ENCODE measurements at places on chromosomes 5 and 9.

GRCh38 chr9:27441741-27442070 lies 82.4 kb upstream of the IFNK start:
- no peak for DNase-seq

GRCh38 chr5:180423133-180423532 lies 70.0 kb upstream of the GFPT2 start:
- no peak for DNase-seq

DNA sequence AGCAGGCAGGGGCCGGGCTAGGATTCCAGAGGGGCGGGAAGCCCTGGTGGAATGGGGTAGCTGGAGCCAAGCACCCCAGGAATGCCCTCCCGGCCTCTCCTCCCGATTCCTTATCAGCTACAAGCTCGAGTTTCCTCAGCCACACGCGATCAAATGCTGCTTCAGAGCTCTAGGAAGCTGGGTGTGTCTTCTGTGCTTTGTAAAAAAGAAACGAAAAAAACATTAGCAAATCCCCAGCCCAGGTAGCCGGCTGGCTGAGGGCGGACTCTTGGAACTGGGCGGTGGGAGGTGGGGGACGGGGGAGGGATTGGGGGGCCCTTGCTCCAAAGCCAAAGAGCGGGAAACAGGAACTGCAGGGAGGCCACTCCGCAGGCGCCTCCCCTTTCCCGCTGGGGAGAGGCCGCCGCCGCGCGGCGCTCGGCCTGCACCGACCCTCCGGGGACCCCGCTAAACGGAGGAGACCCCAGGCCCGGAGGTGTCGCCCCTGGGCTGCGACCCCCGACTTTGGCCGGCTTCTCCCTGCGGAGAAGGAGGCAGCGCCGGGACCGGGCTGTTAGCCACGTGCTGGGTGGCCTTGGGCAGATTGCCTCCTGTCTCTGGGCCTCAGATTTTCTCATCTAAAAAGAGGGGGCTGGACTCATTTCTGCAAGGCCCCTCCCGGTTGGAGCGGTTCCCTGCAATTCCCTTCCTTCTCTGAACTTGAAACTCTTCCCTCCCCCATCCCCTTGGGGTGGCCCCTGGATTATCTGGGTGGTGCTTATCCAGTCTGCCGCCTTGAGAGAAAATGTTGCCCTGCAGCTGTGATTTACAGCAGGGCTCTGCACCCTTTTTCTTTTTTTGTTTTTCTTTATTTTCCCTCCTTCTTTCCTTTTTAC lies 40.9 kb upstream of the FABP6 start:
- DNase-seq, result no peak

- DNase-seq, result no peak
Observed at GRCh38 chr5:31702712-31703111, 63.8 kb downstream of the PDZD2 start.

DNA sequence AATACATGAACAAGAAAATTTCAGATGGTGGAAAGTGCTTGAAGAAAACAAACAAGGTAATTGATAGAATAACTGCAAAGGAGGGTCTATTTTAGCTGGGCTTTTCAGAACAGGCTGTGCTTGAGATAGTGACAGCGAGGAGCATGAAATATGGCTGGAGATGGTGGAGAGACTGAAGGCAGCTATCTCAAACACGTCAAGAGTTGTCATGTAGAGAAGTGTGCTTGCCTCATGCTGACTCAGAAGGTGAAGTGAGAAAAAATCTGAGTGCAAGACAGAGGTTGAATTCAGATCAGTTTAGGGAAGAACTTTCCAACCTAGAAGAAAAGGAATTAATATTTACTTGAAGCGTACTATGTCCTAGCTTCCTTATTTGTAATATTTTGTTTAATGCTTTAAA lies 115.5 kb upstream of the RANBP3L start:
- DNase-seq, result no peak

- DNase-seq, result no peak
Observed at GRCh38 chr5:20605732-20606525, 617.9 kb upstream of the CDH18 start.

GRCh38 chr5:135130261-135131215 lies 96.5 kb upstream of the PITX1 start:
- no peak for DNase-seq

DNA sequence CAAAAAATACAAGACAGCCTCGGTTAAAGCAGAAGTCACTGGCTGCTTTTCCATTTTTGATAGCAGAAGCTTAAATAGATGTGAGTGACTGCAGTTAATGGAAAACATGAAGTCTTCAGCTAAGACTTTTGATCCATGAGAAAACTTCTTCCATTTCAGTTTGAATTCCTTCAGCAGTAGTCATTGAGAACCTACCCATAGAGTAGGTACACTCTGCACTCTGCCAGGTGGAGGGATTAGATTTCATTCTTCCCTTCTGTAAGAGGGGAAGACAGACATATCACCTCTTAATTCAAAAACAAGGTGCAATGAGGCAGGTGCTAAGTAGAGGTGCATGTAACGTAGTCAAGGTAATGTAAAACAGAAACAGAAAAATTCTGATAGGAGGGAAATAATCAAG lies 26.7 kb upstream of the XPA start:
- DNase-seq, result no peak

DNA sequence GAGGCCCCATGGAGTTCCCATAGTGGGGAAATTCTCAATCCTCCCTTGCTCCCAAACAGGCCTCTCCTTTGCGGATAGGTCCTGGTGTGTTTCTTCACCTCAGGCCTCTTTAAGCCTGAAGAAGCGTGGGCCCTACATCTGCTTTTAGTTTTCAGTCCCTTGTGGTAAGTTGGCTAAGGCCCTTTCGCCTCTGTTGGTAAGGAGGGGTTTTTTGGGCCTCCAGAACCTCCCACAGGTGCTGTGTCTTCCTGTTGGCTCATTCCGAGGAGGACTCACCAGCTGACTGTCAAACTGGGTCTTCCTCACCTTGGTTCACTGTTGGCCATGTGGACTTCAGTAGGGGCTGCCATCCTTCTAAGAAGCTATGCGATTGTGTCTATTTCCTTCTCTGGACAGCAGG lies 56.4 kb upstream of the DHFR start:
- no peak for DNase-seq

DNA sequence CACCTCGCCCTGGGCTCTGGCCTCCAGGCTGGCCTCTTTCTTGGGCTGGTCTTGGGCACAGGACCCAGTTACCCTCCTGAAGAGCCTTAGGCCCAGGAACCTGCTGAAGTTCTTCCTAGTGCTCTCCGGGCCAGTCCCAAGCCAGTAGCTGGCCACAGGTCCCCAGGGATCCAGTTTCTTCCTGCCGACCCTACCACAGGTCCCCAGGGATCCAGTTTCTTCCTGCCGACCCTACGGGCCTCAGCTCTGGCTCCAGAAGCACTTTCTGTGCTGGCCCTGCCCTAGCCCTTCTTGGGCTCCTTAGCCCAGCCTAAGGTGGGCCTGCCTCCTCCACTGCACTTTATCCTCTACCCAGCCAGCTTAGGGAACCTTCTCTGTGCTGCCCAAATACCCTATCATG lies 18.2 kb upstream of the CACFD1 start:
- no peak for DNase-seq

DNA sequence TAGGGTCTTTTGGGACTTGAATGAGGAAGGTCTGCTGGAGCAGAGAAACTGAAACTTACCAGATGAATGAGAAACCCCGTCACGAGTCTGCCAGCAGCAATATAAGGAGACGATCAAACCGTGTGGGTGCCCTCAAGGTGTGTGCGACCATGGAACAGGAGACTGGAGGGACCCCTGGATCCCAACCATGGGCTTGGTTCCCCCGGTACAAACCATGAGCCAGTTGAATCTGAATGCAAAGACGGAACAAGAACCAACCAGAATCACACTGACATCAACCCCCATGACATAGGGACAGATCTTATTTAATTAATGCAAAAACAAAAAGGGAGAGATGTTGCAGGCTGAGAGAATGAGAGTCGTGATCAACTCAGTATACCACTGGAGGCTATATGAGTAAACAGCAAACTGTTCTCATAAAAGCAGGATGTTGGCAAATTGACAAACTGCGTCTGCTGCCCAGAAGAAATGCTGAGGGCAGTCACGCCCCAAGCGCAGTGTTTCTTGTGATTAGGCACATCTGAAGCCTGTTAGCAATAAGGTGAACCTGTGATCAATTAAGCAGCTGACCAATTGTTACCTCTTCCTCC lies 475.5 kb upstream of the ACO1 start:
- DNase-seq, result no peak

DNA sequence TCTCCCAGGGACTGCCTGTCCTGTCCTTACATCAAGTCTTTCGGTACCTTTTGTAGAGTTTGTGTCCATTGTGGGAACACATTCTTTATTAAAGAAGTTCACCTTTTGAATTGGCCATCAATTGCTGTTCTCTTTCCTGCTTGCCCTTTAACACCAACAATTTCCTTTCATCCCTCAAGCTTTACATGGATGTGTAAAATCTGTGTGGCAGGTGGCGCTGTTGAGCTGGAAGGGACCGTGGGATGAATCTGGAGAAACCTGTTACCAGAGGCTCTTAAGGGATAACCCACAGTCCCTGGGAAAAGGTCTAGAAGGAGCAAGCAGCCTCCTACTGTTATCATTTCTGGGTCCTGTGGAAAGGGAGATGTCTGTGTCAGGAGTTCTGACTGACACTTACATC lies 7.9 kb upstream of the ZFP62 start:
- DNase-seq, result peak; percentile 57

GRCh38 chr5:31427013-31427723 lies 104.7 kb downstream of the DROSHA start:
- DNase-seq, result no peak

GRCh38 chr9:17342696-17343095 lies 207.9 kb downstream of the CNTLN start:
- no peak for DNase-seq

DNA sequence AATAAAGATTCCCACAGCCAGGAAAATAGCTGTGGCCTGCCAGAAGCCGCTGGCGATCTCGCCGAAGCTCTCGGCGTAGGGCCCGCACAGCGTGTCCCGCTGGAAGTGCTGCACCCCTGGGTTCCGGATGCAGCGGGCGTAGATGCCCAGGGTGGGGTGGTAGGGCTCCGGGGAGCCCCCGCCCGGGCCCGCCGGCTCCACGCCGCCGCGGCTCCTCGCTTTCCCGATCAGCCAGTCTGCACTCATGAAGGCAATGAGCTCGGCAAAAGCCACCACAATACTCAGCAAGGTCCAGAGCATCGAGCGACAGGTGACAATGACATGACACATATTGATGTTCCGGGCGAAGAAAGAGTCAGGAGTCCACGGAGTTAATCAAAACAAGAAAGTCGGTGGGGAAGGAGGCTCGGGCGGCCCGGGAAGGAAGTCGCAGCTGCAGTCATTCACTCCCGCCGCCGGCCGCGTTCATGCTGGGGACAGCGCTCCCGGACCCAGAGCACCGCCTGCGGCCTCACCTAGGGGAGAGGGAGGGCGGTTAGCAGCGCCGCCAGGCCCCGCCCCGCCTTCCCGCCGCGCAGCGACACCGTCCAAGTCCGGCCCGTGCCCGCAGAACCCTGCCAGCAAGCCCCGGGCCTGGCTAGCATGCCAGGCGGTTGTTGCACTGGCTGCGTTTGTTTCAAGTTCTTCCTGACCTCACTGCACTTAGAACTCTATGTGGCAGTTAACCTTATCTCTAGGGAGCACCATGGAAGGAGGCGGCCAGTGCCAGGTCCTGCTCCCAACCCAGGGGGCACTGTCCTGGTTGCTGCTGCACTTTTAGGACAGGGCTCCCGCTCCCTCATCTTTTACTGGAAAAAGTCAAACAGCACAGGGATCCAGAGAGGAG lies 138.4 kb downstream of the LHFPL2 start:
- DNase-seq, result no peak

GRCh38 chr9:108543251-108543778 lies 312.5 kb downstream of the ACTL7B start:
- DNase-seq, result no peak

GRCh38 chr9:94693485-94694204 lies 32.9 kb upstream of the AOPEP start:
- no peak for DNase-seq

GRCh38 chr9:91714020-91714806 lies 235.8 kb downstream of the ROR2 start:
- DNase-seq, result no peak

GRCh38 chr9:127493592-127494303 lies 42.4 kb downstream of the LRSAM1 start:
- DNase-seq, result no peak

Data from Jurkat, Clone E6-1 (cell line).